ENCODE measurements at places on chromosomes 3 and 15.

GRCh38 chr3:62529230-62529629 is 155.9 kb upstream of the FEZF2 start:
- no peak for DNase-seq

DNA sequence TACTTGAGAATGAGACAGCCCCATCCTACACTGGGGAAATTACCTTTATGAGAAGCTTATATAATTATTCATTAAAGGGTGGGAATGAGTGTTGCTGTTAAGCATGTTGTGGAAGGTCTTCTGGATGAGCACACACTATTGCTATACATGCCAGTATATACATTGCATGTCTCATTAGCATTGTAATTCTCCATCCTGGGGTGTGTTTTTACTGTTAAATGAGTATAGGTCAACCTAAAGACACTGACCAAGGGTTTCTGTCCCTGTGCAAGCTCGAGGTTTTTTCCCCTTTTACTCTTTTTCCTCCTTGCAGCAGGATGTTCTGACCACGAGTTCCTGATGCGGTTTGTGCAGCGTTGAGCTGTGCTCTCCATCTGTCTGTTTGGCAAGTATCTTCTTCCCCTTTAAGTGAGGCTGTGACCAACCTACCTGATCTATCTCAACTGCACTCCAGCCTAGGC is 7.2 kb upstream of the IVD start:
- no peak for DNase-seq

DNA sequence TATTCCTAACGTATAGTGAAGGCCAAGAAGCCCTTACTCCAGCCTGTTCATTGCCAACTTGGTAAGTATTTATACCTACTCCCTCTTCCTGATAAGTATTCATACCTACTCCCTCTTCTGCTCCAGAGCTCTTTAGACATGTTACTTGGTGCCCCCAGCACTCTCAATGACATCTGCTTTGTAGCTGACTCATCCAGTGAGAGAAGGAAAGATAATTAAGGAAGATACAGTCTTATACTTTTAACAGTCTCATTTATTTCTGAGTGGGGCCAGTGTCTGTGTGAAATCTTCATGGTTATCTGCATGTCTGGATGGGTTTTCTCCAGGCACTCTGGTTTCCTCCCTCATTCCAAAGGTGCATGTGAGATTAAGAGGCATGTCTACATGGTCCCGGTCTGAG is 698.7 kb downstream of the FHIT start:
- DNase-seq: no peak

DNA sequence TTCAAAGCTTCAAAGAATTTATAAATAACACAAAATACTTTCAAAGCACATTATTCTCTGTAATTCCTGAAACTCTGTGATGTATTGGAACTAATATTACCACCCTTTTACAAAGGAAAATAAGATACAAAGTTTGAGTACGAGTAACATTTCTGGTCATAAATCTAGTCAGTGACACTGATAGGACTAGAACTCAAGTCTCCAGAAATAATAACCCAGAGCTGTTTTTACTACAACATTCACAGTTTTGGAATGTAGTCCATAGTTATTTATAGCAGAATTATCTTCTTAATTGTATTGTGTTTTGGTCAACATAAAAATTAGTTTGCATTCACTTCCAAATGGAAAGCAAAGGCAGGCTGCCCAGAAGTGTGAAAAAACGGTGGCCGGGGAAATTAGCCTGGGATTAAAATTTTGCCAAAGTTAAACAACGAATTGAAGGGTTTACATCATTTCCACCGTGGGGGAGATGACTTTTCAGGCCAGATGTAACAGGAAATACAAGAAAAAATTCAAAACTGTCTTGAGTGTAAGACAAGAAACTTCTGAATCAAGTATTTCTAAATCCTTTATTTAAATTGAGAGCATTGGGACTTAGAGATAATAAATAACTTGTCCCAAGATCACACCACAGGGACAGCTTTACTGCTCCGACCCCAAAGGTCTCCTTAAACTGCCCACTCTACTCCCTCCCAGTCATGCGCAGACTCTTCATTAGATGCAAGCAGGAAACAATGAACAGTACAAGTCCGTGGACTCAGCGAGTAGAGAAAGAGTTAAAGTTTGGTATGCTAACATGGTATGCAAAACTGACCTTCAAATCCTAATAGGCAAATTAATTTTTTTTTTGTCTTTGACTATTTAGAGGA is 74.3 kb upstream of the VGLL4 start:
- DNase-seq: no peak

DNA sequence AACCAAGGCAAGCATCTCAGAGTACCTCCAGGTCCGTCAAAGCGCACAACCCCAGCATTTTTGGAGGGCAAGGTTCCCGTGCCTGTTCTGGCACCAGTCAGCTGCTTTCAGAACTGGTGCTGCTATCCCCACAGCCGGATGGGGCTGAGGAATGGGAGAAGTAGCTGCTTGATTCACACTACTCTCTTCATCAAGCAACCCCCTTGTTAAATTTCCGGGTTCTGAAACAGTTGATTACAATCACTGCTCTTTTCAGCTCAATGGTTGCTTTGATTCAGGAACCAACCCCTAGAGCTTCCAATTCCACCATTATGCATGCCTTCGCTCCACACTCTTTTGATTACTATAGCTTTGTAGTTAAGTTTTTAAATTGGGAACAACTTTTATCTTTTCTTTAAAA is 12.3 kb upstream of the UBA7 start:
- DNase-seq: no peak

- no peak for DNase-seq
Measured at GRCh38 chr15:39643727-39644126, 62.8 kb downstream of the THBS1 start.

GRCh38 chr3:12351145-12351544 is 62.3 kb downstream of the PPARG start:
- no peak for DNase-seq

- no peak for DNase-seq
Measured at GRCh38 chr15:65904301-65904700, 35.0 kb downstream of the RAB11A start.

- DNase-seq: no peak
Measured at GRCh38 chr15:85109333-85109732, 127.7 kb downstream of the PDE8A start.

Data from NCI-H1417 treated with DMSO at 0.1 percent for 48 hours (cell line).